Fibroblast of skin of left biceps (primary cell): ENCODE measurements at places on chromosomes 12 and 14.
A peak's percentile ranks its signal among the peaks of the same experiment; 100 is the strongest.

DNA sequence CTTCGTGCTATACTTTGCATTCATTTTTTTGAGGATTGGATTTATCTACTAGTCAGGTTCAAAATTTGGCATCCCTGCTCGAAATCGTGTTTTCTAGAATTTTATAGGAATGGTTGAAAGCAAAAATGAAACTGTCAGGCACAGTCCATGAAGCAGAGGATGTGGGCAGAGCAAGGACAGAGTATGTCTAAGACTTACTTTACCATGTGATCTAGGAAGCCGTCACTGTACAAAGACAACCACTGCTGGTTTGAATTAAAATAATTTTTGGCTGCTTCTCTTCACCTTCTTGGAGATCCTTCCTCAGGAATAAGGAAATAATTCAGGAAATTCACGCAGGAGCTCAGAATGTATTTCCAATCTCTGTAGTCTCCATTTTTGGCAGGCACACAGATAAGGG is 31.6 kb upstream of the SGPP1 start:
- DNase-seq = no peak

DNA sequence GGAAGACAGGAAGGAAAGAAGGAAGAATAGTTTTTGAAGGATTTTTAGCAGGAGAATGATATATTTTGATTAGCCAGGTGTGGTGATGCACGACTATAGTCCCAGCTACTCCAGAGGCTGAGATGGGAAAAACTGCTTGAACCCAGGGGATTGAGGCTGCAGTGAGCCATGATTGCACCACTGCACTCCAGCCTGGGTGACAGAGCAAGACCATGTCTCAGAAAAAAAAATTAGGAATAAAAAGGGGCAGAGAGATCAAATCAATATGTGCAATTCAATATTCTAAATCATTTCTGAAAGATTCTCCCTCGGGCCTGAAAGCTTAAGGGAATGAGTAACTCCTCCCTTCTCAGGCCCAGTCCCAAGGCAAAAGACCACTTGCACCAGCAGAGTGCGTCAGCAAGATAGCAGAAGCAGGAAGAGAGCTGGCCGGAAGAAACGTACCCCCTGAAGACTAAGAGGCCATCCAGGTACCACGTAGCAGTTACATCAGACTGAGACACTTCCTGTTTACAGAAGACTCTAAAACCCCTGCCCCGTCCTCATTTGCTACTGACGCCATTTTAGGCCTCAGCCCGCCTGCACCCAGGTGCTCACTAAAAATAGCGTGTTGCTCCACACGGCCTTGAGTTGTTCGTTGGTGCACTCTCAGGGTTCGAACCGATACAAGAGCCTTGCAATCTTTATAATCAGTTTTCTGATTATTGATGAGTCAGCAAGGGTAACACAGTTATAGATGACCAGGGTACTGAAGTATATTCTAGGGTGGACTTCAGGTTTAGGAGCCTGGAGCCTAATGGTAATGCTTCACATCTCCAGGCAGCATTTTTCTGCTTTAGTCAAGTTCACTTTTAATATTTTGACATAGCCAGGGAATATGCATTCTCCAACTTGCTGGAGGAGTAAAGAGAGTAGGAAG is 57.7 kb upstream of the CSRP2 start:
- no peak for DNase-seq

DNA sequence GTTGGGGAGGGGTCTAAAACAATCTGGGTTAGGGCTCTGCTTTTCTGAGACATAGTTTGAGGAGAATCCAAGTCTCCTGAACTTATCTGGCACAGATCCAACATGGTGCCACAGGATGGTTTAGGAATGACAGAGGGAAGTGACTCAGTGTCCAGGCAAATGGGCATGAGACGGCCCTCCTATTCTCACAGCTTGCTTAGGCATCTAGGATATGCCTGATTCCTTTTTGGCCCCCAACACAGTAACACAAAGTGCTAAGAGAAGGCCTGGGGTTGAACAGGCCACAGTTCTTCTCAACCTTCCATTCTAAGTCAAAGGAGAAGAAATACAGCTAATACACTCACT is 117.7 kb downstream of the ZFP36L1 start:
- DNase-seq = no peak

- DNase-seq = no peak
Measured at GRCh38 chr14:102492531-102492910, 17.1 kb downstream of the ANKRD9 start.

- no peak for DNase-seq
Measured at GRCh38 chr14:74242780-74243042, 3.5 kb downstream of the VSX2 start.

- peak; percentile 5 for DNase-seq
Measured at GRCh38 chr14:94548999-94549985, 11.9 kb upstream of the SERPINA4 start.

DNA sequence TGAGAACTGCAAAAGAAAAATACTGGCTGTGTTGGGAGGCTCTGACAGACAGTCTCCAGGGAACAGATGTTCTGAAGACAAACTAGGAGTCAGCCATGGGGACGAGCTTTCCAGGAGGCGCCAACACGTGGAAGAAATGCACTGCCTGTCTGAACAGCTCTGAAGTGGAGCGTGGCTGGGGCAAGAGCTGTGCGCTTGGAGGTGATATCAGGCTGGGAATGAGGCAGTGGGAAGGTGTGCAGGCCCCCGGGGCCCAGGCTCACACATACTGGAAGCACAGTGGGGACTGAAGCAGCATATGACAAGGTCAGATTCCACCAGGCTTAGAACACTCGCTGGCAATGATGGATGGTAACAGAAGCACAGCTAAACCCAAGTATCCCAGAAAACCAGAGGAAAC is 17.5 kb downstream of the APPL2 start:
- no peak for DNase-seq

DNA sequence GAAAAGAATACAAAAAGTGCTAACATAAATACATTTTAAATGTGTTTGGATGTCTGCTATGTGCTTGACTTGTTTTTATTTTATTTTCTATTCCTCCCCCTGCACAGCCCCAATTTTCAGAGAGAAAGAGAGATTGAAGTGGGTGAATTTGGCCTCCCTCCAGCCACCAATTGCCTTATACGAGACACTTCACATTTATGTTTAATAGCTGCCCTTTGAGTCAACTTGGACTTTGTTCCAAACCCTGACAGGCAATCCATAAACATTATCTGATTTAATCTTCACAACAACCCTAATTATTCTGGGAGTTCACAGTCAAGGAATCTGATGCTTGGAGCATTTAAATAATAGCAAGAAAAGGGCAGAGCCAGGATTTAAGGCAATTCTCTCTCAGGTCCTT is 161.7 kb downstream of the SLC15A4 start:
- DNase-seq = no peak

- no peak for DNase-seq
Measured at GRCh38 chr14:61510736-61511557, 184.4 kb upstream of the HIF1A start.

DNA sequence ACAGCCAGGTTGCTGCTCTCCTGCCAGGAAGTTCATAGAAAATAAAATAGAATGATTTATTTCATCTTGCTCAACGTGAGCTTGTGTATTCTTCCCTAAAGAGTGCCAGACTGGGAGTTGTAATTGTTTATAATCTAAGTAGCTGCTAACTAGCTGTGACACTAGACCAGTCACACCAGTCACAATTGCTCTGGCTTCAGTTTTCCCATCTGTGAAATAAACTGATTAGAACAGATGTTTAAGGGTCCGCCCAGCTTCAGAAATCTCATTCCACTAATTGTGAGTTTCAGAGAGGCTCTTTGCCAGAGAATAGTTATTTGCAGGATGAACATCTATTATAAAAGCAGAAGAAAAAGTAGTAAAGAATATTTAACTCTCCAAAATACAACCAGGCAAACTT is 55.6 kb upstream of the ZDHHC17 start:
- DNase-seq = no peak

GRCh38 chr12:128813883-128814282 is 9.9 kb downstream of the SLC15A4 start:
- DNase-seq = no peak

DNA sequence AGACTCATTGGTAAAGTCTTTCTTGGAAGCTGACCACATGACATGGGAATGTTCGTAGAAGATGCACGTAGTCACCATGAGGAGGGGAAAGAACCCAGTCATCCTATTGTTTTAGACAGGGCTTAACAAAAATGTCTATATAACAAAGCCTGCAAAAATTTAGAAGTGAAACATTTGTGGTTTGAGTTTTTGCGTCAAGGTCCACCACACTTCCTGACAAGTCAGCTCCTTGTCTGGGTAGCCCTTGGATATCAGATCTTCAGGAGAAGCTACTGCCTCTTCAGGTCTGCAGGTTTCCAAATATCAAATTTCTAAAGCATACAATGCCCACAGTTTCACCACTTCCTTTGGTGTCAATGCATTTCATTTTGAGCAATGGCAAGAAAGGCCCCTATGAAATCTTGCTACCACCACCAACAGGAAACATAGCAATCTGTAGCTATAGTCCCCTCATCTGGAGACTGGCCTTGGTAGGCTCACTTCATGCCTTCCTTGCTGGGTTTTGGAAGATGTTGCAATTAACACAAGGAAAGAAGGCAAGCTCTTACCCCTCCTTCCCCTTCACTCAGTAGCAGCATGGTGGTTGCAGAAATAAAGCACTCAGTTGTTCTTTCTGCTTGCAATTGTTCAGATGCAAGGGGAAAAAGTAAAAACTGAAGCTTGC is 235.2 kb downstream of the PCNX1 start:
- DNase-seq = peak; percentile 92

GRCh38 chr12:11431486-11431885 is 36.1 kb upstream of the PRB2 start:
- no peak for DNase-seq

DNA sequence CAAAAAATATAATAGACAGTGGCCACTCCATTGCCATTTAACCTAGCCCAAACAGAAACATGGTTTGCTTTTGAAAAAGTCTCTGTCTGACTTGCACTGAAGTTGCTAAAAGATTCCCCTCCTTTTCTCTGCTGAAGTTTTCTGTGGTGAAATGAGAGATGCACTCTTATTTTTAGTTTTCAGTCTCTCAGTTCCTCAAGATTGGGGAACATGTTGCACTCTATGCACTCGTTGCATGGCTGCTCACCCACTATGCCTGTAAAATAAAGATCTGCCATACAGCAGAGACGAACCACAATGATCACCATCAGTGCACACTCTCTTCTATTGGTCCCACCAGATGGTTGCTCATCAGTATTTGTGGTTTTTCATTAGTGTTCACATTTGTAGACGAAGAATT is 13.1 kb upstream of the DAAM1 start:
- no peak for DNase-seq

- no peak for DNase-seq
Measured at GRCh38 chr14:63642656-63643382, 1.1 kb upstream of the WDR89 start.

DNA sequence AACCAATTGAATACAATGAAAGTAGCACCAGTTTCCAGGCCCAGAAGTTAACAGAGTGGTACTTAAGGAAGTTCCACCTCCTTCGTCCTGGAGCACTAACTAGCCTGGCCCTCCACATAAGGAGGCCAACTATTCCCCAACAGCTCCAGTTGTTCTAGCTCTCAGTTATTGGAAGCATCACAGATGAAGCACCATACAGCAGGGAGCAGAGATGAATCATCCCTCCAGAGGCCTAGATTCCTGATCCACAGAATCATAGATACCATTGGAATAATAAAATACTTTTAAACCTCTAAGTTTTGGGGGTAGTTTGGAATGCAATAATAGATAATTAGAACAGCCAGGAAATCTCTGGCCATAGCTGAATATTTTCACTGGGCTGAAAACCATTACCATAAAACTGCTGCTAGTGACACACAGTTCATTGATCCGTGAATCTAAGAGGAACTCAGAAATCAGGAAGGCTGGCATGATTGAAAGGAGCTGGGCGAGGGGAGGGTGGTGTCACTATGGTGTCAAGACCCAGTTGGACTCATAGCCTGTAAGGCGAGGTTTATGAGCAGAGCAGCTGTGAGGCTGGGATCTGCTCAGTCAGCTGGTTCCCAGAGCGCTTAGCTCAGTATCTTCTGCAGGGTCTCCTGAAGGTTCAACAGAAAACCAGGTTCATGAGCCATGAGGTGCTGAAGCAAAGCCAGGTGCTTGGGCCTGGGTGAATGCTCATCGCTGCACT is 371.4 kb upstream of the TMTC1 start:
- DNase-seq = peak; percentile 85

- DNase-seq = no peak
Measured at GRCh38 chr12:72313806-72314205, 41.6 kb downstream of the TRHDE start.

DNA sequence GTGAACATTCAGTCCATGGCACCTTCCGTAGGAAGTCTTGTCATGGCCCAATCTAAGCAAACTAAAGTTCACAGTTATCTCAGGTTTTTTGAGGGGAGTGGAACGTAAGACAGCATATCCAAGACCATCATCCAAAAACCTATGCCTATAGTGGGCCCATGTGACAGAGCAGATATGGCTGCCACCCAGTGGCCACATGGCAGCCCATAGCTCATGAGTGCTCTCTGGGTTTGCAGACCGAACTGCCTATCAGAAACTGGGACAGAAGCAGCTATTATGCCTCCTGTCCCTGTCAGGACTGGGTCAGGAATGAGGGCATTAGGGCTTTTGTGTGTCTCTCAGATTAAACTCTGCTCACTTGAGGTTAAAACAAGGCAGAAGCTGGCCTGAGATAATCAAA is 503.7 kb downstream of the NRXN3 start:
- DNase-seq = no peak

GRCh38 chr14:40053416-40053815 is 621.2 kb upstream of the FBXO33 start:
- DNase-seq = no peak
